NCI-H446 (cell line): ENCODE measurements at places on chromosomes 2 and 18.

DNA sequence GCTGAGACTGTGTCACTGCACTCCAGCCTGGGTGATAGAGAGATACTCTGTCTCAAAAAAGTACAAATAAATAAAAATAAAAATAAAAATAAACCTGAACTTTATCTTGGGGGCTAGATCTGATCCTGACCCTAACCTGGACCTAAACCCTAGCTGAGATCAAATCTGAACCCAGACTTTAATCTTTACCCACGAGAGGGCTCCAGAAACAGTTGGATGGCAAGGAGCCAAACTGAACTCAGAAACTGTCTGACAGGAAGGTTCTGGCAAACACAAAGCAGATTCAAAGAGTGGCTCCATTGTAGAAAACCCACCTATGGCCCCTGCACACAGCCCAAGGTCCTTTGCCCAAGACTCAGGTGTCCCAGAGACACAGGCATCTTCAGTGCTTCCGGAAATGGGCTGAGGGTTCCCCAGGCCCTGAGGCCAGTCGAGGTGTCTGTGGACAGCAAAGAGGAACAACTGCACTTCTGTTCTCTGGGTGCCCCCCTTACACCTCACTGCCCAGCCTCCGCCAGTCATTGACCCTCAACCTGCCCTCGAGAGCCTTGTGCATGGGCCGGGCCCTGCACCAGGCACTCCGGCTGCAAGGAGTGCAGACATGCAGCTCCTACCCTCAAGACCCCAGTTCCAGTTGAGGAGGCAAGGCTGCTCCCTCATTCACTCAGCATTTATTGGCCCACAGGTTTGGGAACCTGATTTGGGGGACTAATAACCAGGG is 95.2 kb downstream of the TFCP2L1 start:
- DNase-seq: no peak

GRCh38 chr2:45329045-45329677 is 281.9 kb downstream of the SRBD1 start:
- DNase-seq: no peak

GRCh38 chr2:228447266-228447915 is 265.9 kb upstream of the SPHKAP start:
- no peak for DNase-seq

DNA sequence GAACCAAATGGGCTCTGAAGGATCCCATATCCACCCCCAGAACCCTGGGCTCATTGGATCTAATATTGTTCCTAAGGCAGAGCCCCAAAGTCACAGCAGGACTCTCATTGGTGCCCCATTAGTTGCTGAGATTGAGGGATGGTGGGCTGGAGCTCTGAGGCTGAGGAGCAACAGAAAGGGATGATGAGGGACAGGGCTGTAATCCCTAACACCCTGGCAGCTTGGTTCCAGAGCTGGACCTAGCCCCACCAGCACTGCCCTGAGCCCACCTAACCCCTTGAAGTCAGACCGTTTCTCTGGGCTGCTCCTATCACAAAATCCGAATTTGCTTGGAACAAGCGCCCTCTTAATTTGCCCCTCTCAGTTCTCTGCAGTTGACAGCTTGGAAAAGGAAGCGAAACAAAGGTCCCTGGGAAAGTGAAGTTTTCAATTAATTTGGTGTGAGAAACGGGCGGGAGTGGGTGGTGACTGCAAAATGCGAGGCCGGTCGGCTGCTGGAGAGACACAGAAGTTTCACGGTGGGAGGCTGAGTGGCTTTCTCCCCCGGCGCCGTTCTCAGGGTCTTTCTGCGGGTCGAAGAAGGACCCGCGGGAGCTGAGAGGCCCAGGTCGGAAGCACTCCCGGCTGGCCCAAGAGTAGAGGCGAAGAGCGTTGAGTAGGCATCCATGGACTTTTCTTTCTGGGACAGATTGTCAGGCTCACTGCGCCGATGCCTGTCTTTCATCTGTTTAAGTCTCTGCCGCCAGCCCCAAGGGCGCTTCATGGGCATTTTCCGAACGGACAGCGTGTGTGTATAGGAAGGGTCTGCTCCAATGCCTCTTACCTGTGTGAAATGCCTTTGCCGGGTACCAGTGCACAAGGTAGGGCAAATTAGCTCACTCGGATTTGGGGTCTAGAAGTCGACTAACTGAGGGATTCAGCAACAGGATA is 927 bp upstream of the HOXD13 start:
- no peak for DNase-seq

- no peak for DNase-seq
Observed at GRCh38 chr2:107777974-107778373, 48.7 kb upstream of the RGPD4 start.

GRCh38 chr18:80247393-80247841 is at the start of gene PARD6G:
TSS of gene PARD6G (minus strand) at chr18:80247514. CDS start at chr18:80247348, 166 bp downstream.
- no peak for DNase-seq

- DNase-seq: no peak
Observed at GRCh38 chr2:206986943-206987342, 47.6 kb downstream of the CPO start.

GRCh38 chr2:181817509-181817908 is 74.0 kb upstream of the ITPRID2 start:
- DNase-seq: no peak

DNA sequence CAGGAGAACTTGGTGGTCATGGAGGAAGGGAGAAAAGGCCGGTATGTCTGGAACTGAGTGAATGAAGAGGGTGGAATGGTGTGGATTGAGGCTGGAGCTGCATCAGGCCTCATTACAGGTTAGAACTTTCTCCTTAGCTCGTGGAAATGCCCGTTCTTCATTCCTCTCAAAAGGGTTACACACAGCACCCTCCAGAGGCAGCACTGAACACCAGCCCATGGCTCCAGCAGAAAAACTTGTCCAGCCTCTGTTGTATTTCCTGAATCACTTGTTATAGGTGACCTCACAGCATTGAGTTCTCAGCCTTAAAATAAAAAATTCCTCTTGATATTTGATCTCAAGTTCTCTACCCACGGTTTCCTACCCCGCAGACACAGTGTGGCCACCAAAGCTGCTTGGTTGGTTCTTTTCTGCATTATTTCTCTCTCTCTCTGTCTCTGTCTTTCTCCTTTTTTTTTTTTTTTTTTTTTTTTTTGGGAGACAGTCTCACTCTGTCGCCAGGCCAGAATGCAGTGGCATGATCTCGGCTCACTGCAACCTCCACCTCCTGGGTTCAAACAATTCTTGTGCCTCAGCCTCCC is 89.6 kb downstream of the ITGB1BP1 start:
- DNase-seq: peak; percentile 47

DNA sequence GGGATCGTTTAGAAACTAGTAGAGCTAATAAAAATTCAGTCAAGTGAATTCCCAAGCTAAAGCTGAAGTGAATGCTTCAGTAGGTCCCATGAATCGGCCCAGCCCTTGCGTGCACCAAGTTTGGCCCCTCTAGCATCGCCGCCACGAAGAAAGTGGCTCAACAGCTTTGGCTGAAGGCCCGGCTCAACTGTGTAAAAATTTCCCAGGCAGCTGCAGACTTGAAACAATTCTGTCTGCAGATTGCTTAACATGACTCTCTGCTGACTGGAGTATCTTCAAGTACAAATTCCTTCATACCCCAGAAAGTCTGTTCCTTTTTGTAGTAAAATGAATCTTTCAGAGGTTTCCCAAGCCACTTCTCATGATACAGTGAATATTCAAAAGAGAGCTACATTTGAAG is 32.7 kb downstream of the ALMS1 start:
- DNase-seq: no peak

DNA sequence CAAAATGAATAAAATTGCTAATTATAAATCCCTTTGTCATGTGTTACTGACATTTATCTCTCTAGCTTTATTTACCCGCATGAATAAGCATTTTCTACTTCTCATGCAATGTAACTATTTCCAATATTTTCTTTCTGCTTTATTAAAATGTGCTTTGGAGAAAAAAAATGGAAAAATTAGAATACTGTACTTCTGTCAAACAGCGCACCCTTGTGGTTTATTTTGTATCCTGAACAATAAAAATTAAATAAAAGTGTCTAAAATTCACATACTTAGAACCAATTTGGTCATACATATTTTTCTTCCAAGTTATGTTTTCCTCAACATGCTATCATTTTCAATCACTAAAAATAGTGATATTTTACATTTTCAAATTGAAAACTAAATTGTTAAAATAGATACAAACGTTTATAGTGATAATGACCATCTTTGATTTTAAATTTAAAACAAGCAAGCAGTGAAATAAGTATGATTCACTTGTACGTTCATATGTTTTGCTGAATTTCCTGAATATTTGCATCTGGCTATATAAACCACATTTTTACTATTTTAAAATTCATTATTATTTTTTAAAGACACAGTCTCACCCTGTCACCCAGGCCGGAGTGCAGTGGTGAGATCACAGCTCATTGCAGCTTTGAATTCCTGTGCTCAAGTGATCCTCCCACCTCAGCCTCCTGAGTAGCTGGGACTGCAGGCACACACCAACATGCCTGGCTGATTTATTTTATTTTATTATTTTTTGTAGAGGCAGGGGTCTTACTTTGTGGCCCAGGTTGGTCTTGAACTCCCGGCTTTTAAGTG is 95.9 kb upstream of the GRB14 start:
- DNase-seq: peak; percentile 57

GRCh38 chr2:32838418-32838817 is 108.3 kb upstream of the LTBP1 start:
- no peak for DNase-seq

GRCh38 chr18:2529154-2529553 is 42.2 kb downstream of the METTL4 start:
- DNase-seq: peak; percentile 54

DNA sequence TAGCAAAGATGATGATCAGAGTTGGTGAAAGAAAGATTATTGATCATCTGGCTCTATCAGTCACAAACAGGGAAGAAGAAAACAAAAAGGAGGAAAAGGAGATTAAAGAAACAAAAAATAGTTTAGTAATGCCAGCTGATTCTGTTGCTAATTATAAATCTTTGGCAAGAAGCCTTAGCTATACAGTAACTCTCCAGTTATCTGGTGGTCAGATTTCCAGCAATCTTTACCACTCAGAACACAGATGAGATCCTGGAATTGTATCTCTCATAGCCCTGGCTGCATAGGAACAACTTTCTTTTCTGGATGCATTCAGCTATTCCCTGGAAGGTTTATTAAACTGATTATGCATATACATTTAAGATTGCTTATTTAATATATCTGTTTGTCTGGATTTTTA is 256.8 kb upstream of the ZEB2 start:
- no peak for DNase-seq
